Stimulated activated effector memory CD8-positive, alpha-beta T cell treated with anti-CD3 and anti-CD28 coated beads, Interleukin-12 subunit alpha, Interleukin-12 subunit beta, amount 100 ng/mL, for 72 hours (primary cell): ENCODE measurements at places on chromosomes 1 and 21.

DNA sequence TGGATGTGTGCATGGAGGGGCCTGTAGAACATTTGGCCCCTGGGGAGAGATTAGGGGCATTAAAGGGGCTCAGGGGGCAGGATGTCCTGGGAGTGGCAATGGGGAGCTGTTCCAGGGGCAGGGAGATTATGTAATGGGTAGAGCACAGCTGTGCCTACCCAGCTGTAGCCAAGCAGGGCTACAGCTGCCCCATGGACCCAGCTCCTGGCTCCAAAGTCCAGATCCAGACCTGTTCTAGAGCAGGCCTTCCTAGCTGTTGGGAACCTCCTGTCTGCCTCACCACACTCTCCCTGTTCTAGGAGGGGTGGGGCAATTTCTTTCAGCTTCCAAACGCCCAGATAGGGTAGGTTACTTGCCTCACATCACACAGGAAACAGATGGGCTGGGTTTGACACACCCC is 5.6 kb downstream of the RPS6KA1 start:
- DNase-seq = no peak

DNA sequence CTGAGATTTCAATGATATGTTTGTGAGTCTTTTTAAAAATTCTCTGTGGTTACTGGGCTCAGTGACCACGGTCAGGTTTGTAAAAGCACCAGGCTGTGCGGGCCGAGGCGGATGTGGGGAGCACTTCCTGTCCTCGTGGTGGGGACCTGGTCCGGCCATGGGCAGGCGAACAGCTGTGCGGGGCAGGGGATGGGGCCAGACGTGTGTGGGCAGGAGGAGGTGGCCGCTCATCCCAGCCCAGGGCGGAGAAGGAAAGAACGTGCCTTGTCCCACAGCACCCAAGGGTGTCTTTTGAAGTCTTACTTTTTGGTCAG is 5.2 kb upstream of the OXCT2 start:
- DNase-seq = no peak

DNA sequence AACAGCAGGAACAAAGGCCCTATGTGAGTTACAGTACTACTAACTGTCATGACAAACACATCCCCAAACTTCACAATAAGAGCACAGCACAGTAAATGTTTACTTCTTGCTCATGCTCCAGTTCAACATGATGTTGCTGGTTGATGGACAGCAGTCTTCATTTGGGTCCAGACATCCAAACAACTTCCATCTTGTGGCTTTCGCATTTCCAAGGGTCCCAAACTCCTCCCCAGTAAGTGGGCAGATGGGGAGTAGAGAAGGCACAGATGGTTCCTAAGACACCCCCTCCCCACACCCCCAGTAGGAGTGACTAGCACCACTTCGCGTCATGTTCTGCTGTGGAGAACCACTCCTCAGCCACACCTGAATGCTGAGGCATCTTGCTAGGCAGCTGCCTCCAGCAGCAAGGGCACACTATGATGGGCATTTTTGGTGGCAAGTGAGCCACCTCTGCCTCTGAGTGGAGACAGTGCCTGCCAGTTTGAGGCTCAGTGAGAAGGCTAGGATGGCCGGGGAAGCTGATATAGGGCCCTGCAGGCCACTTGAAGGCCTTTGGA is 32.7 kb upstream of the CD2 start:
- no peak for DNase-seq

GRCh38 chr1:30700528-30701257 is 22.7 kb downstream of the MATN1 start:
- no peak for DNase-seq

DNA sequence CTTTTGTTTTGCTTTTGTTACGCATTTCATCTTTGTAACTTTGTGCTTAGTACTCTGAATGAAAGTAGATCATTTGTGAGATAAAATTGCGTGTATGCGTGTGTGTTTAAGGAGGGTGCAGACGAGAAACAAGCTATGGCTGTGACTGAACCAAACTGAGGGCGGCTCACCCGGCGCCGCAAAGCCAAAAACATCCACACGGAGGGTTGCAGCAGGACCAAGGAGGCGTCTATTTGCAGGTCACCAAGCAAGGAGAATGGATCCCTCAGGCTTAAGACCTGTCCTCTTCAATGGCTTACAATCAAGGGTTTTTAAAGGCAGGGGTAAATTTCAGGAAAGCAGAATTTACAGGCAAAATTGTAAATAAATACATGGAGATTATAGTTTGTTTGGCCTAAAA is 12.8 kb downstream of the GCSAML start:
- no peak for DNase-seq

GRCh38 chr21:41479686-41480085 is 28.3 kb downstream of the TMPRSS2 start:
- DNase-seq = no peak

GRCh38 chr1:36522461-36523229 is 39.9 kb upstream of the CSF3R start:
- no peak for DNase-seq
